ENCODE measurements at places on chromosomes 7 and 10.

GRCh38 chr10:6204341-6205191 lies 1.8 kb downstream of the PFKFB3 start:
- DNase-seq: no peak

DNA sequence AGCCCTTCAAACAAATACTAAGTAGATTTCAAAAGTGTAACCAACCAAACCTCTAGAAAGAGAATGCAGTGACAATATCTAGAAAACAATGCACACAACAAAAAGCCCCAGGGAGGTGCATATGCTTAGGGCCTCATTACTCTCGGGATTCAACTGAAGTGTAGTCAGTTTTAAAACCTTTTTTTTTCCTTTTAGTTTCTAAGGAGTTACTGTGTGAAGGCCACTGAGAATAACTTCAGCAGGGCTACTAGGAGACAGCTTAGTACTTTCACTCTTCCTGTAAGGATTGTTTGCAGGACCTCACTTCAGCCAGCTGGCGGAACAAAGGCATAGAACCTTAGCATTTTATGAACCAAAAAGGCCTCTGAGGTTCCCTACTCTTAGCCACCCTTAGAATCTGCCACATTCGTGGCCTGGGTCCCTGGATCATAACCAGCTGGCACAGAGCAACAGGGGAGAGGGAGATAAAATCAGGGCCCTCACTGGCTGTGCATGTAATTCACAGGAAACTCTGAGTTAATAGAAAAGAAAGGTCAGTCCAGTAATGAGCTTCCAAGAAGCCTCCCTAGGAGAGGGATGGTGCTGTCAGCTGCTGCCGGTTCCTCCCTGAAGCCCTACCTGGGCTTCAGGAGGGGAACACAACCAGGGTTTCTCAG lies 3.6 kb downstream of the VOPP1 start:
- DNase-seq: no peak

DNA sequence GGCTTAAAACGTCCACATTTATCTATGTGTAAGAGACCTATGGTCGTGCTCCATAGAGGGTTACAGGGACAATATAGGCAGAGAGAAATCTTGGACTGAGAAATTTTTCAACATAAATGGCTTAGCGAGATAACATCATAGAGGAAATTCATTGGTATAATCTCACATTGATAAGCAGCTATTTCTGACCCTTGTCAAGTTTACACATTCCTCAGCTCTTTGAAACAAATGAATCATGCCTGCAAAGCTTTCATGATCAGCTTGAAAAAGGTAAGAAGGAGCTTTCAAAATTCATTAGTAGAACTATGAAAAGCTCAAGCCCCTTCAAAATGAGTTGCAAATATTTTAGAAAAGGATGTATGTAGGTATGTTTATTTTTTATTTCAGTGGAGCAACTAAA lies 478.8 kb downstream of the NEBL start:
- no peak for DNase-seq

- no peak for DNase-seq
Observed at GRCh38 chr7:17446340-17446739, 147.9 kb downstream of the AHR start.

GRCh38 chr10:31897506-31897905 lies 31.1 kb downstream of the ARHGAP12 start:
- DNase-seq: no peak

All from stimulated activated CD8-positive, alpha-beta memory T cell treated with anti-CD3 and anti-CD28 coated beads, Interleukin-4, amount 100 ng/mL, for 1 hour (primary cell).